Bronchial epithelial cell (primary cell): ENCODE measurements at places on chromosomes 6 and 20.

GRCh38 chr6:151014404-151015100 lies 149.1 kb downstream of the MTHFD1L start:
- peak; percentile 68 for DNase-seq

- DNase-seq: no peak
Observed at GRCh38 chr20:63335711-63336110, 25.4 kb downstream of the CHRNA4 start.

GRCh38 chr6:17505767-17506280 lies 94.3 kb upstream of the FAM8A1 start:
- peak; percentile 18 for DNase-seq

- DNase-seq: no peak
Observed at GRCh38 chr6:135854799-135855198, 3.3 kb downstream of the PDE7B start.

DNA sequence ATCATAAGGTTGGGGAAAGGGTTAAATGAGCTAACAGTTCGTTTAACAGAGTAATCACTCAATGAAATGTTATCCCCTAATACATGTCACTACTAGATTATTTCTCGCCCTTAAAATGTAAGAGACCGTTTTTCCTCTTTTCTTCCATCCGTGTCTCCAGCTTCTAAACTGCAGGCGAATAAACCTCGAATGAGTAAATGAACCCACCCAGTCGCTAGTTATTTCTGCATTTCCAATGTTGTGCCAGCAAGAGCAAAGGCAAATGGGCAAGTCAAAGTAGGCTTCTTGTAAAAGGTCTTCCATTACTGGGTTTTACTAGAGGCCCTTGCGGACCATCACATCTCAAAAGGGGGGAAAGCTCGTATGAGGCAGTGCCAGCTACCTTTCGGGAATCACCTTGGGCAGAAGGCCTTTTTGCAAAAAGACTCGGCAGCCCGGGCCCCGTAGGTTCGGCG lies 400 bp upstream of the SMAP1 start:
- DNase-seq: no peak

DNA sequence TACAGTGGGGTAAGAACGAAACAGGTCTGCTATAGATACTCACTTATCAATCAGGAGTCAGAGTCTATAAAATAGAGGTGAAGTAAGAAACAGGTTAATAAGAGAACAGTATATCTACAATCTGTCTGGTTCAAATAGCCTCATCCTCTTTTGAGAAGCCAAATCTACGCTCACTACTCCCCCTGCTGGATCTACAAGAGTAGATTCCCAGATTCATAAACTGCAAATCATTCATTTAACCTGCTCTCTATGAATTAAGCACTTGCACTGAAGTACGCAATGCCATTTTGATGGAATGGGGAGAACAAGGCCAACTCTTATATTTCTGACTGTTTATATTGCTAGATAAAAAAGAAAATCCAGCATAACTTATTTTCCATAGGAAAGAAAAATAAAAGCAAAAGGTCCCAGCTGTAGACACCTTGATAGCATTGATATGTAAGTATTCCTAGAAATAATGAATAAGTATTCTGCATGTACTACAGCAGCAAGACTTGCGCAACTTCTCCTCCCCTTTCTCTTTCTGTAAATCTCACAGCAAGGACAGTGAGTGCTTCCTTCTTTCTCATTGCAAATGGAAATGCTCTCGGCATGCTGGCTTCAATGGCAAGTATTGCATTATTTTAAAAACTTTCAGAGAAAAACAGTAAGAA lies 92.3 kb downstream of the RFX6 start:
- DNase-seq: peak; percentile 60

DNA sequence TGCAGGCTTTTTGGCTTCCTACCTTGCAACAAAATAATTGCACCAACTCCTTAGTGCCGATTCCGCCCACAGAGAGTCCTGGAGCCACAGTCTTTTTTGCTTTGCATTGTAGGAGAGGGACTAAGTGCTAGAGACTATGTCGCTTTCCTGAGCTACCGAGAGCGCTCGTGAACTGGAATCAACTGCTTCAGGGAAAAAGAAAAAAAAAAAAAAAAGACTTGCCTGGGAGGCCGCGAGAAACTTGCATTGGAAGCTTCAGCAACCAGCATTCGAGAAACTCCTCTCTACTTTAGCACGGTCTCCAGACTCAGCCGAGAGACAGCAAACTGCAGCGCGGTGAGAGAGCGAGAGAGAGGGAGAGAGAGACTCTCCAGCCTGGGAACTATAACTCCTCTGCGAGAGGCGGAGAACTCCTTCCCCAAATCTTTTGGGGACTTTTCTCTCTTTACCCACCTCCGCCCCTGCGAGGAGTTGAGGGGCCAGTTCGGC lies 420 bp downstream of the SOX4 start:
- DNase-seq: no peak

DNA sequence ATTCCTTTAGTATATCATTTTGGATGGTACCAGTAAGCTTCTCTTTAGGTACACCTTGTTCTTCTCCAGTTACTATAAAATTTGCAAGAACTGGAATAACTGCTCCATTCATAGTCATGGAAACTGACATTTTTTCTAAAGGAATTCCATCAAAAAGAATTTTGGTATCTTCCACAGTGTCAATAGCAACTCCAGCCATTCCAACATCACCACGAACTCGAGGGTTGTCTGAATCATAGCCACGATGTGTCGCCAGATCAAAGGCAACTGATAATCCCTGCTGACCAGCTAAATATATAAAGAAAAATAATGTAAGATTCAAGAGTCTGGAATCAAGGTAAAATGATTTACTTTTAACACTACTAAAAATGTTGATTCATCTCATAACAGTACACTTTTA lies 5.3 kb downstream of the MMUT start:
- no peak for DNase-seq

DNA sequence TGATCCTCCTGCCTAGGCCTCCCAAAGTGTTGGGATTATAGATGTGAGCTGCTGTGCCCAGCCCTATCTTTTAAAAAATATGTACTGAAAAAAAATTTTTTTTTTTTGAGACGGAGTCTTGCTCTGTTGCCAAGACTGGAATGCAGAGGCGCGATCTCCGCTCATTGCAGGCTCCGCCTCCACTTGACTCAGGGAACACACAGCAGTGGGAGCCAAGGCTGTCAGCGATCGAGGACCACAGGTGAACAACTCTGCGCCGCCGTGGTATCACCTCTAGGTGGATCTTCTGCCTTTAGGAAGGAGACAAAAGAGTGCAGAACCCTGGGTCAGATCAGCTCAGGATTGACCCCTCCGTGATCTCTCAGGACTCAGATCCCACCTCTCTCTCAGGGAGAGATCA lies 13.7 kb downstream of the RAET1E start:
- DNase-seq: peak; percentile 81

DNA sequence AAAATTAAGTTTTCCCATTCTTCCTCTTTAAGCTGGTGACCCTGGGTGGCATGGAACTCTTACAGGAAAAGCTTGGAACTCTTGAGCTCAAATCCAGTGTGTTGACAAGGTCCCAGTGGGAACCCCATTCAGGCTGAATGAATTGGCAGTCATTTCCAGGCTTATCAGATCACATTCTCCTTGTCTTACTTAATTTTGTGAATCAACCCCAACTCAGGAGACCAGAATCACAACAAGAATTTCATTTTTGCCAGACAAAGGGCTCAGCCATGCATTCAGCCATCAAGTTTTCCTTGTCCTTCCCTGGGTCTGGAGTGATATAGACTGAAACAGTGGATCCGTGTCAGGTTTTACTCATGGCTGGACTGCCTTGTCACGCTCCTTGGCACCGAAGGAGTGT lies 92.1 kb upstream of the EEF1E1 start:
- no peak for DNase-seq

- no peak for DNase-seq
Observed at GRCh38 chr20:12434672-12435071, 517.0 kb downstream of the BTBD3 start.

GRCh38 chr6:43231735-43232450 lies 2.6 kb upstream of the DNPH1 start:
- no peak for DNase-seq

DNA sequence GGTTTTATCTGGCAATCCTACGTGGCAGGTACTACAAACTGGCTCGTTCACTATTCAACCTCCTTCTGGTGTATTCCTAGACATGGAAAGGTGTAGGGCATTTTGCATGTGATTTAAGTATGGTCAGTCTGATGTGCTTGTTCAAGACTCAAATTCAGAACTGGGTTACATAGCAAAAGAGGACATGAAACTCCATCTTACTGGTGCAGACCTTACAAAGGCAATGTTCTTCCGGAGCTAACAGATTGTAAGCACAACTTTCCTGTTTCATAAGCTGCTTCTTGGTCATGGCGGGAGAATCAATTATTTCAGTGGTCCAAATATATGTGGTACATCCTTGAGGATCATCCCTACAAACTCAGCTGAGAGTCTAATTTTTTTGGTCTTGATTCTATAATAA lies 703.4 kb downstream of the EPM2A start:
- DNase-seq: no peak

DNA sequence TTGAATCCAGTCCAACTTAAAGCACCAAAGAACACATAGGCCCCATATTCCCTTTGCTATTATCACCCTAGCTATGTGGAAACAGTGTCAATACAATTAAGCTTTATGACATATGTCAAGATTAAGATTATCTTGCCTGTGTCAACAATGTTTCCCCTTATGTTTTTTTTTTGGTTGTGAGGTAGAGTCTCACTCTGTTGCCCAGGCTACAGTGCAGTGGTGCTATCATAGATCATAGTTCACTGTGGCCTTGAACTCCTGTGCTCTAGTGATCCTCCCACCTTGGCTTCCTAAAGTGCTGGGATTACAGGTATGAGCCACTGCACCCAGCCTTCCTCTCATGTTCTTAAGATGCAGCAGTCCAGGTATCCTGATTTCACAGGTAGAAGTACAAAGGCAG lies 17.8 kb downstream of the AFG1L start:
- no peak for DNase-seq

DNA sequence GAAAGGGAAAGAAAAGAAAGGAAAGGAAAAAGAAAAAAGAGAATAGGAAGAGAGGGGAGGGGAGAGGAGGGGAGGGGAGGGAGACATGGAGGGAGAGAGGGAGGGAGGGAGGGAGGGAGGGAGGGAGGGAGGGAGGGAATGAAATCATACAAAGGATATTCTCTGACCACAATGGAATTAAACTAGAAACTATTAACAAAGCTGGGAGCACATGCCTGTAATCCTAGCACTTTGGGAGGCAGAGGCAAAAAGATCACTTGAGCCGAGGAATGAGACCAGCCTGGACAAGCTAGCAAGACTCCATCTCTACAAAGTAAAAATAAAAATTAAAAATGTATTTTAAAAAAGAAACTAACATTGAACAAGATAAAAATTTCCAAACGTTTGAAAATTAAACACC lies 62.8 kb downstream of the ILRUN start:
- DNase-seq: no peak

- DNase-seq: peak; percentile 73
Observed at GRCh38 chr6:113018351-113019151, 671.4 kb downstream of the RFPL4B start.

GRCh38 chr20:36421641-36422040 lies 115.5 kb downstream of the DLGAP4 start:
- DNase-seq: no peak

- DNase-seq: no peak
Observed at GRCh38 chr20:19506021-19506420, 252.0 kb upstream of the RIN2 start.

DNA sequence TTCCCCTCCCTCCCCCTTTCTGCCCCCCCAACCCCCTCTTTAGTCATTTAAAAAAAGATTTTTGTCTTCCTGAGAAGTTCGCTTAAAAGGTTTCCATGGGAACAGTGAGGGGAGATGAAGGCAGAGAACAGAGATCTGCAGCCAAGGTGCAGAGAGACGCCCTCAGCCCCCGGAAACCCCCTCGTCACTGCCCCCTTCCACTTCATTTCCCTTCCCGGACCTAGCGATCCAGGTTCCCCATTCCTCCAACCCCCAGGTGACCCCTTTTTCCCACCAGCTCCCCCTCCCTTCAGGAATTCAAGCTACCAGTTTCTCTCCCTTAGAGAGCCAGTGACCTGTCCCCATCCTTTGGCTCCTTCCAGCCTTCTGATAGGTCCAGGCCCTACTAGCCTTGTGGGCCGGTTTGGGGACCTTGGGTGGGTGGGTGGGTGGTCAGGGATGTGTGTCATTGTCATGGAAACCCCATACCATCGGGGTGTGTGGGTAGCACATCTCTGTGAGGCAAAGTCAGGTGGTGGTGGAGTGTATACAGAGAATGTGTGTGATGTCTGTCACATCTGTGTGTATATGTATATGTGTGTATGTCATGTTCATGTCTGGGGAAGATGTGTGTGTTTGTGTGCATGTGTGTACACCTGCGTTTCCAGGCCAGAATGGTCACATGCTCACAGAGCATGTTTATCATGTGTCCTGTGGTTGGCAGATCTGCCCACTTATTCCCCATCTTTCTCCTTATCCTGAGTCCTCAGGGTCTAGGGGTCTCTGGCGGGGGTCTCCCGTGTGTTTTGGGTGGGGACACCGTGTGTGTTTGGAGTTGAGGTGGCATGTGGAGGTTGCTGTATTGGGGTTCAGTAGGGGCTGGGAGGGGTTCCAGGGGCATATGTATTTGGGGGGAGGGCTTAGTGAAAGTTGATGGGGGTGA lies 7.0 kb downstream of the SYNGAP1 start:
- DNase-seq: no peak

GRCh38 chr6:38522322-38522721 lies 117.4 kb downstream of the BTBD9 start:
- DNase-seq: no peak

DNA sequence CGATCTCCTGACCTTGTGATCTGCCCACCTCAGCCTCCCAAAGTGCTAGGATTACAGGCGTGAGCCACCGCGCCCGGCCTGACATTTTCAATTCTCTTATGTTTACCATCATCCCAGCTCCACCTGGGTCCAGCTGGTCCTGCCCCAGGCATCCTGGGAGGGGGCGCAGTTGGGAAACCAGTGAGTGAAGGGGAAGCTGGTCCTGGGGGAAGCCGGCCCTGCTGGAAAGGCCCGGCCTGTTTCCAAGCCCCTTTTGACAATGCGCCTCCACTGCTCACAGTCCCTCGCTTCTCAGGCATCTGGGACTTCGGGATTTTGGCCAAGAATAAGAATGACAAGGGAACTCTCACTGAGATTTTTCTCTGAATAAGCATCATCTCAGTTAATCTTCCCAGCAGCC lies 14.2 kb downstream of the SLC13A3 start:
- no peak for DNase-seq

DNA sequence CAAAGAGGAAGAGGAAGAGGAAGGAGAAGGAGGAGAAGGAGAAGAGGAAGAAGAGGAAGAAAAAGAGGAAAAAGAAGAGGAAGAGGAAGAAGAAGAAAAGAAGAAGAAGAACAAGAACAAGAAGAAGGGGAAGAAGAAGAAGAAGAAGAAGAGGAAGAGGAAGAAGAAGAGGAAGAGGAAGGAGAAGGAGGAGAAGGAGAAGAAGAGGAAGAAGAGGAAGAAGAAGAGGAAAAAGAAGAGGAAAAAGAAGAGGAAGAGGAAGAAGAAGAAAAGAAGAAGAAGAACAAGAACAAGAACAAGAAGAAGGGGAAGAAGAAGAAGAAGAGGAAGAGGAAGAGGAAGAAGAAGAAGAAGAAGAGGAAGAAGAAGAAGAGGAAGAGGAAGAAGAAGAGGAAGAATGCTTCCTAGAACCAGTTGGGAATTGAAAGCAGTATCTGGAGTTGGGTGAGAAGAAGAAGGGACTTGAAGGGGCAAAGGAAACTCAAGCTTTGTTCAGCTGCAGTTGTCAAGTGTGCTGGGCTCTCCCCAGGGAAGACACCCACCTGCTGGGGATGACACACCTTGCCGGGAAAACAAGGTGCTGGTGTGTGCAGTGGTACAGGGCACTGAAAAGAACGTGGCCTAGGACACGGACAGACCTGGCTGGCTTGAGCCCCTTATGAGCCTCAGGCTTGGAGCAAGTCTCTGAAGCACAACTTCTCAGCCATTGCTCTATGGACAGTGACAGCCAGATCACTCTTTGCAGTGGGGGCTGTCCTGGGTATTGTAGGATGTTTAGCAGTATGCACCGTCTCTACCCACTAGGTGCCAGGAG lies 30.1 kb upstream of the ARFGEF2 start:
- DNase-seq: no peak
